Pons (tissue), 1 donor: ENCODE measurements at places on chromosomes 2 and 18.

GRCh38 chr18:59268721-59269562 lies 4.3 kb downstream of the RAX start:
- no peak for DNase-seq

- DNase-seq: no peak
Measured at GRCh38 chr2:134397146-134397896, 143.4 kb downstream of the MGAT5 start.

DNA sequence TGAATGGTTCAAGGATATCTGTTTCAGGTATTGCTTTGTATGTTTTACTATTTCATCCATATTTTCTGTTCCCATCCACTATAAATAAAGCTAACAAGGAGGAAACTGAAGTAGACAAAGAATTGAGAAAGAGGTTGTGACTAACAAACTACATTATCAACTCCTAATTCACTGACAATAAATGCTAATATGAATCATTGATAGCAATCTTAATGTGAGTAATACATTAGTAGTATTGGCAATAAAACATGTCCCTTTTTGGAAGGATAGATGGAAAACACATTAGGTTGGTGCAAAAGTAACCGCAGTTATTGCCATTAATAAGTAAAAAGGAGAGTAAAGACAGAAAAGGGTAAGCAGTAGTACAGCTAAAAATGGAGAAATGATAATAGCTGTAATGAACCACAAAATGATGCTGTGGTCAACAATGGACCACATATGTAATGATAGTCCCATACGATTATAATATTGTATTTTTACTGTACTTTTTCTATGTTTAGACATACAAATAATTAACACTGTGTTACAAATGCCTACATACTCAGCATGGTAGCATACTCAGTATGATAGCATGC lies 104.7 kb downstream of the THADA start:
- DNase-seq: no peak

GRCh38 chr2:196535742-196536141 lies 103.8 kb upstream of the CCDC150 start:
- DNase-seq: peak; percentile 50

- DNase-seq: peak; percentile 15
Measured at GRCh38 chr2:114442510-114442909, at the start of gene DPP10. Gene DPP10, plus strand, starts transcription at chr2:114442641.

DNA sequence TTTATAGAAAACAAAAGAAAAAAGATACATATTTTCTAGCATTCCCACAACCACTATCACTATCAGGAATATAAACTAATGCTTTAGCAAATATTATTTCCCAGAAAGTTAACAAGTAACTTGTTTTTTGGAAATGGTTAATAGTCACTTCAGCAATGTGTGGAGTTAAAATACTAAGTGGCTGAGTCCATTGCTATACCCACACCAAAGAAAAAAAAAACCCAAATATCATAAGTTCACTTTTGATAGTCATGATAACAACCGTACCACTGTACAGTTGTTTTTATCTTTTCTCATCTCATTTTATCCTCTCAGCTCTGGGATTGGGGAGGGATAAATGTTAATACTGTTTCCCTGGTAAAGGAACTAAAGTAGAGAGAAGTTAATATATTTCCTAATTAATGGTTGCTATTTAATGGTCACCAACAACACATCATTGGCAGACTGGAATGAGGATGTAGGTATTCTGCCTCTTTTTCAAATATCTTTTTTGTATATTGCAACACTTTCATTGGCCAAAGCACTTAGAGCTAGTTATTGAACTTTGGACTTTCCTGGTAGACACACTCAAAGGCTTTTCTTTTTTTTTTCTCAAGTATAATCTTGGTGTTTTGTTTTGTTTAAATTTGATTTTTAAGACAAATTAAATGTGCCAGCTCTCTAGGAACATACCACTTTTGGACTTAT lies 18.4 kb upstream of the KANSL1L start:
- no peak for DNase-seq

DNA sequence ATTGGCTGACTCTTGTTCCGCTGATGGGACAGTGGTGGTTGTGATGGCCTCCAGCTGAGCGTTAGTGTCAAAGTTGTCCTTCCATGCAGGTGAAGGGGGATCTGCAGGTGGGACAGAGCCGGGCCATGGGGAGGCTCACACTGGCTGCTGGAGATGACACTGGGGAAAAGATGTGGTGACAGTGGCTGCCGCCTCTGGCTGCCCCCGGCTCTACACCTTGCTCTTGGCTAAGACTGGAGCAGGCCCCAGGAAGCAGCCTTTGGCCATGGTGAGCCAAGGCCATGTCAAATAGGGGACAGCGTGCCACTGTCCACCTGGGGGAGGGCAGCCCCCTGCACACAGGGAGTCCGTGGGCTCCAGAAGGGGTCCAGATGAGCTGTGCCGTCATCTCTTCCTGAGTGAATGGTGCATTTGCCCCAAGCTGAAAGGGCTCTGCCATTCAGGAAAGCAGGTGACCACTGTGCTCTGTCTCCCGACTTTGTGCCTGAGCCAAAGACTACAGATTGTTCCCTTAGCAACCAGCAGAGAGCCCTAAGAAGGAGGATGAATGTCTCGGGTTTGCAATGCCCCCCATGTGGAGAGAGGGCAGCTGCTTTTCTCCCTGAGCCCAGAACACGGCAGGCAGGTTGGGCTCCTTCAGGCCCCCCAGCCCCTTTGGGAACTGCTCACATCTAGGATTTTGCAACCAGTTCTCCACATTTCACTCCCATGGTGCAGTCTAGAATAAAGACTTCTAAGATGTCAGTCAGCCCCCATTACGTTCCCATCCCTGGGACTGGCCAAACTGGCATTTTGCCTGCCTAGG lies 79.1 kb upstream of the BCL2L11 start:
- DNase-seq: no peak

DNA sequence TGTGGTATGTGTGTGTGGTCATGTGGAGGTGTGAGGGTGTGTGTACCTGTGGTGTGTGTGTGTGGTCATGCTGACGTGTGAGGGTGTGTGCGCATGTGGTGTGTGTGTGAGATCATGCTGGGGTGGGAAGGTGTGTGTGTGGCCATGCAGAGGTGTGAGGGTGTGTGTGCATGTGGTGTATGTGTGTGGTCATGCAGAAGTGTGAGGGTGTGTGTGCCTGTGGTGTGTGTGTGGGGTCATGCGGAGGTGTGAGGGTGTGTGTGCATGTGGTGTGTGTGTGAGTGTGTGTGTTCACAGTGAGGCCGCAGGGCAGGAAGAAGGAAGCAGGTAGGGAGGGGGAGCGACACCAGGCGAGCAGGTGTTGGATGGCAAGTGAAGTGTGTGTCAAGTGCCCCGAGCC lies 259.0 kb downstream of the LOXHD1 start:
- no peak for DNase-seq

DNA sequence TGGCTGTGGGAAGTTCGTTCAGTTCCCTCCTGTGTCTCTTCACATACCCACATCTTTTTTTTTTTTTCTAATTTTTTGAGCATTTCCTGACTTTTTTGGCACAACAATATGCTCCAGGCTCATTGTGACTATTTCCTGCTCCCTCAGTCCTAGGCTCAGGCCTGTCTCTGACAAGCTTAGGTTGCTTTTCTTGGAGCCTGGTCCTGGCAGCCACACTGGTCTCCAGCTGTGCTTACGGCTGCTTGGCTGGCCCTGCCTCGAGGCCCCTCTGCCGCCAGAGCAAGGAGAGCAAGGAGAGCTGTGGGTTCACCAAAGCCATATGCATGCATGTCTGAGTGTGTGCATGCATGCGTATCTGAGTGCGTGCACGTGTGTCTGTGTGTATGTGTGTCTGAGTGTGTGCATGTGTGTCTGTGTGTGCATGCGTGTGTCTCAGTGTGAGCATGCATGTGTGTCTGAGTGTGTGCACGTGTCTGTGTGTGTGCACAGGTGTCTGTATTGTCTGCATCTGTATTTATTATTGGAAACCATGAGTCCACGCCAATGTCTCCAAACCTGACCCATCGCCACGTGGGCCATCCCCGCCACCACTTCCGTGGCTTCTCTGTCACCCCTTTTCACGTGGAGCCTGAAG lies 766.1 kb upstream of the SALL3 start:
- DNase-seq: no peak

DNA sequence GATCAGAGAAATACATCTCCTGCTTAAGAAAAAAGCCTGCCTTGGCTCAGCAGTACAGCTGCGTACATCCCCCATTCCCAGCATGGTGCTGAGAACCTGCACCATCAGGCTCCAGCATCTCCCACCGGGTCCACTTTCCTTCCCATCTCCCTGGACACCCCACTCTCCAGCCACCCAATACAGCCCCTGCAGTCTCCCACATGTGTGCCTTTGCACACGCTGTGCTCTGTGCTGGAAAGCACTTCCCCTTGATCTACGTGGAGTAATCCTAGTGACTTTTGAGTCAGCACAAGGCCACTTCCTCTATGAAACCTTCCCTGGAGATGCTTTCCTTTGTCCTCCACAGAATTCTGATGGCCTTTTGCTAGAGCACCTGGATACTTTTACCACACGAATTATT lies 17.0 kb downstream of the STAT1 start:
- no peak for DNase-seq

GRCh38 chr2:208034503-208035140 lies 9.3 kb upstream of the PLEKHM3 start:
- no peak for DNase-seq

- no peak for DNase-seq
Measured at GRCh38 chr18:35490894-35491699, 6.7 kb downstream of the INO80C start.

DNA sequence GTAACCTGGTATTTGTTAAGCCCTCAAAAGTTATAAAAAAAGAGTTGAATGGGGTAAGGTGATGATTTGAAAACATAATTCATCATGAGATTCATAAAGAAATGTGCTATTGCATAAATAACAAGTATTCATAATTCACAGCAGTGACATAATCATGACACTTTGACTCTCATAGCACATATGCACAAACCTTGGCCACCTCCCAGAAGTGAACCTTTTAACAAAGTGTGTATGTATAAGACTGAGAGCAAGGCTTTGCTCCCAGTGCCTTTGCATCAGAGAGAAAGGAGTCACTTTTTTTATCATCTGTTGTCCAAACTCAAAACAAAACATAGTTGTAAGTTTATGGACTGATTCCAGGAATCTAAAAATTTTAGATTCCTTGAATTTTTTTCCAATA lies 15.0 kb upstream of the HTR2B start:
- DNase-seq: no peak

- peak; percentile 42 for DNase-seq
Measured at GRCh38 chr18:8084160-8084559, 517.0 kb downstream of the PTPRM start.

- DNase-seq: peak; percentile 37
Measured at GRCh38 chr2:74364533-74365505, 15.3 kb downstream of the DCTN1 start.

GRCh38 chr2:170073288-170073687 lies 104.7 kb upstream of the MYO3B start:
- DNase-seq: peak; percentile 95
